ENCODE measurements at places on chromosomes 6 and 20.

GRCh38 chr6:140490081-140490480 is 1115.6 kb upstream of the CITED2 start:
- no peak for DNase-seq

- DNase-seq = no peak
These were observed 459.2 kb downstream of the RFPL4B start for GRCh38 chr6:112806163-112806865.

DNA sequence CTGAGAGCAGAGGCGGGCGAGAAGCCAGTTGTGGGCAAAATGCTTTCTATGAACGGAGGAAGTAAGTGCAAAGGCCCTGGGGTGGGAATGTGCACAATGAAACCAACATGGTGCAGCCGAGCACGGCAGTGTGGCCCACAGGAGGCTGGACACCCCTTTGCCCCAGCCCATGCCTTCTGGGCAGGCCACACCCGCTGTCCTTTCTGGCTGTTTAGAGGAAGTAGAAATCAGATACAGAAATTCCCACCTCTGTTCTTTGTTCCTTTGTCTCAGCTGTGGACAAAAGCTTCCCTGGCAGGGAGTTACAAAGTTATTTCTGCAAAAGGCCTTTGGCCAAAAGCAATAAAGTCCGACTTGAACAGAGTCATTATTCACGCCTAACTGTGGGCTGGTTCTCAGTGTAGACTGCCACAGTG is 11.9 kb downstream of the SULF2 start:
- no peak for DNase-seq

GRCh38 chr6:142892254-142893021 is 52.5 kb downstream of the HIVEP2 start:
- DNase-seq = no peak

GRCh38 chr20:63320041-63320511 is 27.1 kb downstream of the COL20A1 start:
- DNase-seq = peak; percentile 7

GRCh38 chr6:63272397-63272796 is 47.4 kb downstream of the LGSN start:
- no peak for DNase-seq

DNA sequence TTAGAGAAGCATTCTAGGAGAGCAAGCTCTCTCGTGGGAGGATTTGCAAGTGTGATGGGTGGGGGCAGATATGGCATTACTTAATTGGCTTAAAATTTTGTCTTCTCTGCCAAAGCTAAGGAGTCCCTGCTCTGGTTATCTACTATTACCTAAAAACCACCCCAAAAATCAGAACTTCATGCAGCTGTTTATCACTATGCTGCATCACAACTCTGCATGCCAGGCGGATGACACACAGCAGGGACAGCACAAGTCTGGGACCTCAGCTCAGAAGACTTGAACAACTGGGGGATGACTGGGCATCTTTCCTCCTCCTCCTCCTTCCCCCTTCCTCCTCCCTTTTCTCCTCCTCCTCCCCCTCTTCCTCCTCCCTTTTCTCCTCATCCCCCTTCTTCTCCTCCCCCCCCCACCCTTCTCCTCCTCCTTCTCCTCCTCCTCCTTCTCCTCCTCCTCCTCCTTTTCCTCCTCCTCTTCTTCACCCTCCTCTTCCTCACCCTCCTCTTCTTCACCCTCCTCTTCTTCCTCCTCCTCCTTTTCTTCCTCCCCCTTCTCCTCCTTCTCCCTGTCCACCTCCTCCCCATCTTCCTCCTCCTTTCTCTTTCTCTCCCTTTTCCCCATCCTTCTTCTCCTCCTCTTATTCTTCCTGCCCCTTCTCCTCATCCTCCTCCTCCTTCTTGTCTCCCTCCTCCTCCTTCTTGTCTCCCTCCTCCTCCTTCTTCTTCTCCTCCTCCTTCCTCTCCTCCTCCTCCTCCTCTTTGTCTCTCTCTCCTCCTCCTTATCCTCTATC is 218.6 kb upstream of the PMEPA1 start:
- no peak for DNase-seq

DNA sequence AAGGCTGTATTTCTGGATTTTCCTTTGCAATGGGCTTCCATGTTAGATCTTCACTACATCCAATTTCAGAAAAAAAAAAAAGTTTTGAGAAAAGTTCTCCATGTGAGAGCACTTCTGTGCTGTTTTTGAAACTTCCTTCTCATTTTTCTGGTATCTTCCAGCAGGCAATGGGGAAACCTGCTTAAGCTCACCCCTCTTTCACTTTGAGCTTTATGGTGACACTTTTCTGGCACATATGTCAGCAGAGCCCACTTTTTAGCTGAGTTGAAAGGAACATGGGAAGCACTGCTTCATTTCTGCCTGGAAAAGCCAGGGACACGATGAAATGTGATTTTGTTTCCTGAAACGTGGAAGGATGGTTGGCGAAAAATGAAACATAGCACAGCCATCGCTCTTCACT is 293.7 kb downstream of the PLCB1 start:
- no peak for DNase-seq

GRCh38 chr20:3432844-3433243 is 25.4 kb upstream of the DNAAF9 start:
- DNase-seq = no peak

- no peak for DNase-seq
These were observed 62.2 kb downstream of the UBE2V1 start for GRCh38 chr20:50050660-50051308.

- no peak for DNase-seq
These were observed 6.4 kb downstream of the VNN2 start for GRCh38 chr6:132751306-132751705.

GRCh38 chr20:35010405-35011192 is 54.9 kb downstream of the MYH7B start:
- no peak for DNase-seq

GRCh38 chr6:44003345-44004061 is 123.7 kb downstream of the MRPL14 start:
- no peak for DNase-seq

DNA sequence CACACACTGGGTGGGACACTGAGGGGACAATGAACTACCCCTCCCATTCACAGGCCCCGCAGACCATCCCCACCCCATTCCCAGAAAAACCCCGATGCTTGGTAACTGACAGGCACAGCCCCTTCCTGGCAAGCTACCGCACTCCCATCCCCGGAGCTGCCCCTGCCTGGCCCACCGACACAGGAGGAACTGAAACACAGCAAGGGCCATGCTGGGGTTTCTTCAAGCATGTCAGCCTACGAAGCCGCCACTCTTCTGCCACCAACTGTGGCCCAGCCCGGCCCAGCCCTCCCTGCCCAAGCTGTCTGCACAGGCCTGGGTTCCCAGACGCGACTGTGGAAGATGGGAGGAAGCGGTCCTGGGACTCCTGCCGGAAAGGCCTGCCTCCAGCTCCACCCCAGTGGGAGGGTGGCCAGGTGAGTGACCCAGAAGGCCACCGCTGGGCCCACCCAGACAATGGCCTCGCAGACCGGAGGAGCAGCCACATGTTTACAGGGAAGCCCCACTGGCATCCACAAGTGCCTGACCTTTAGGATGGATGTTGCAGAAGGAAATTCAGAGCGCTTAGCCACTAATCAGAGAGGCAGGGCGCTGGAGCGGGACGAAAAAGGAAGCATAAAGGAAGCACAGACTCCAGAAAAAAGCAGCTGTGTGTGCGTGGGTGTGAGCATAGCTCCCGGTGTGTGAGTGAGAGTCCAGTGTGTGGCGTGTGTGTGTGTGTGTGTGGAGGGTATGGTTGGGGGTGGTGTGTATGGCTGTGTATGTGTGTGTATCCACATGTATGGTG is 91.6 kb downstream of the PRND start:
- DNase-seq = no peak

- DNase-seq = no peak
These were observed 44.2 kb upstream of the SLC9A8 start for GRCh38 chr20:49768204-49769047.
